ENCODE measurements at places on chromosomes 1 and 21.

DNA sequence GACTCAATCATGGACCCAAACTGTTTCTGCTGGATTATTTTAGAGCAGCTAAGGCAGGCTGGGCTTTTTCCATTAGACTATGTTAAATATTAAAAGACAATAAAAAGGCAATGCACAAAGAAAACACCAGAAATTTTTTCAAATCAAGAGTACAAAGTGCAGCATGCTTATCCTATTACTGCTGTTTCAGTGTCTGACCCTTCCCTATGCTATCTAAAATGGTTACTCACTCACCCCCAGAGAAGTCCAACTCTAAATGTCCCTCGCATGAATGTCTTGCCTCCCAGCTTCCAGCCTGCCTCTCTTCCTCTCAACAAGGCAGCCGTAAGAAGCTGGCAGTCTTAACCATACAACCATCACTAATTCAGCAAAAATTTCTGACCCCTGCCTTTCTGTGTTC lies 108.7 kb upstream of the SYT6 start:
- DNase-seq: no peak

- DNase-seq: no peak
These were observed 8.6 kb downstream of the ARF1 start for GRCh38 chr1:228091084-228091483.

DNA sequence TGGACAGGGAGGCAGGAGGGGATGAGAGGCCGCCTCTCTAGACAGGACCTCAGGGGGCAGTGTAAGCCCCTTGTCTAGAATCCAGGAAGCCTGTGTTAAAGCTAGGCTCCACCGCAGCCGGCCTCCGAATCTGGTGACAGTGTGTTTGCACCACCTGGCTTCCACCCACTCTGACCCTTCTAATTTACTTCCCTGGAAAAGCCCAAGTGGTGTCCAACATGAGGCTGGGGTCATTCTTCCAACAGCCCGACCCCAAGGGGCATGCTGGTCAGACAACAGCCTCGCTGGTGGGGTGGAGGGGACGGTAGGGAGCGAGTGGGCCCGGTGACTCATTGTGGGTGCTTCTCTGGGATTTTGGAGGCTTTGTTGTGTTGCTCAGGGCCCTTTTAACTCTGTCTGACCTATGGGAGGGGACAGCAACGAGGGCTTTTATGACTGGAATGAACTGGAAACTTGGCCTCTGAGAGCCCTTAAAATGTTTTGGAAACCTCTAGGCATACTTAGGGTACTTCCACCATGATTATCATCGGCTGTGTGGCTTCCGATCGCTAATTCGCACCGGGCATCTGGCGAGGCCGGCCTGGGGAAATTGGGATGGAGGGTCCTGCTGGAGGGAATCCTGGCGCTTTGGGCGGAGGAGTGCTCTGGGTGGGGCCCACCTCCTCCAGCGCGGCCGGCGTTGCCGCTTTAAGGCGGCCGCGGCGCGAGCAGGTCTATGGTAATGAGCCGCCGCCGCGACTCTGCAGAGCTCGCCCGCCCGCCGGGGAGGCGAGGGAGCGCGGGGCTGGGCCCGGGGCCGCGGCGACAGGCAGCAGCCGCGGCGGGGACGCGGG lies at the start of gene CELSR2:
Gene CELSR2 (plus strand): TSS at position 743 of the 833 bp plus-strand sequence. CDS start 541 bp downstream, outside the sequence.
- DNase-seq: no peak

DNA sequence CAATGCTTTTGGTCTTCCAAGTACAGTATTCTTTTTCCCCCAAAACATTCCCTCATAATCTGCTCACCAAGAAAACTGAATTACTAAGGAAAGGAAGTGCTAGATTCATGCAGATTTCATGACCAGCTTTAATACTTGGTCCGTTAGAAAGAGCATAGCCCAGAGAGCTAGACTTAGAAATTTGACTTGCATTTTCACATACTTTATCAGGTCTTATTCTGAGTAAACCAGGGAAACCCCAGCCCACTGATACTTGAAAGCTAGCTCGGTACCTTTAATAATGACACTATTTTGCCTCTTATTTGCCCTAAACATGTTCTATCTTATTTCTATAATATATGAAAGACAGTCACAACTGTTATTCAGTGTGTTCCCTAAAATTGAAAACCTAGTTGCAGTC lies 204.5 kb downstream of the TTLL7 start:
- DNase-seq: no peak

- no peak for DNase-seq
These were observed 36.4 kb downstream of the SLC2A7 start for GRCh38 chr1:8989821-8990220.

GRCh38 chr1:16924216-16924918 lies 2.6 kb downstream of the CROCC start:
- DNase-seq: no peak

DNA sequence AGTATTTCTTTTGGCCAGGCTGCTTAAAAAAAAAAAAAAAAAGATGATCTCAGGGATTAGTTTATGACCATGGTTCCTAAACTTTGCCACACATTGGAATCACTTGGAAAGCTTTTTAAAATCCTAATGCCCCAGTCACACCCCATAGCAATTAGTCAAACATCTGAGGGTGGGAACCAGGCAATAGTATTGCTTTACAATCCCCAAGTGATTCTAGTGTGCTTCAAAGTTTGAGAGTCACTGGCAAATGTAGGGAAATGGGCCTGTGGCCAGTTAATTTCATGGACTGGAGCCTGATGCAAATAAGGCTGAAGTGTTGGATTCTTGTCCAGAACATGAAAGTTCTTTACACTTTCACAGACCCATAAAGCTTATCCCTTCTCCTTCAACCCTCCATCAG lies 374.6 kb upstream of the ESRRG start:
- no peak for DNase-seq

DNA sequence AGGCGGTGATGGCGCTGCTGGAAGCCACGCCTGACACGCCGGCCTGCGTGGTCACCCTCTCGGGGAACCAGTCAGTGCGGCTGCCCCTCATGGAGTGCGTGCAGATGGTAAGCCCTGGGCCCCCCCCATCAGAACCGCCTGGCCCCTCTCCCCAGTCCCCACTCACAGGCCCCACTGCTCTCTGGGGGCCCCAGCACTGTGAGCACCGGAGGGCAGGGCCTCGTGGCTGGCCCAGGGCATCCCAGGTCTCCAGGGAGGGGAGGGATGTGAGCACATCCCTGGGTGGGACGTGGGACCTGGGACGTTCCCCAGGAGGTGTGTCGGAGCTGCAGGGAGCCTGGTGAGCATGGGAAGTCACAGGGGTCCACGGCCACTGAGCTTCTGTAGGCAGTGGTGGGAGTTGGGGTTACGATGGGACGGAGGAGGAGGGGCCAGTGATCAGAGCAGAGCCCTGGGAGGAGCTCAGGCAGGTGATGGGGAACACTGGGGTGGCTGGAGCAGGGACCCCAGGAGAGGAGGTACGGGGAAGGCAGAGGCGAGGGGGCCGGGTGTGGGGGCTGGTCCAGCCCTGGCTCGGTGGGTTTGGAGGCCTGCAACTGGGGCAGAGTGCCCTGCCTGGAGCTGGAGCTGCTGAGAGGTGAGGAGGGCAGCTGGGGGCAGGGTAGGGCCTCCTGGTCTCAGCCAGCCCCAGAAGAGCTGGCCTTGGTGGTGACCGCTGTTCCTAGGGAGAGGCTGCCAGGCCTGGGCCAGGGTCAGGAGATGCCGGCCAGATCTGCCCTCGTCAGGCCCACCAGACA lies 18.8 kb downstream of the PFKL start:
- DNase-seq: no peak

- DNase-seq: no peak
These were observed 48.9 kb downstream of the CD247 start for GRCh38 chr1:167469280-167469965.

GRCh38 chr1:49333906-49334305 lies 557.2 kb upstream of the BEND5 start:
- no peak for DNase-seq

All from SIG-M5 (cell line).